BJ (cell line): ENCODE measurements at places on chromosomes 6 and 20.

DNA sequence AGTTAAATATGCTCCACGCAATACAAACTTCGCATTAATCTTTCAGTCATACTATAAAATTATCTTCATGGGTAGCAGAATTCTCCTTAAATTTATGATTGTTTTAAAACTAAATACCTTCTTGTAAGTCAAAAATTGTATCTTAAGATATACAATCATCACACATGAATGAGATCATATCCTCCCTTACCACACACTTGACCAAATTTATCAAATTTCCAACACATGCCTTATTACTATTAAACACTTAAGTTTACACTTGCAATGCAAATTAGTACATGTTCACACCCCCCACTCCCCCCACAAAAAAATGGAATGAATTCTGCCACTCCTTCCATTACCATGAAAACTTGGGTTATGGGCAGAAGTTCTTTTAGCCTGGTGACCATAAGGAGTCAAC is 13.8 kb downstream of the RANBP9 start:
- DNase-seq, result no peak

DNA sequence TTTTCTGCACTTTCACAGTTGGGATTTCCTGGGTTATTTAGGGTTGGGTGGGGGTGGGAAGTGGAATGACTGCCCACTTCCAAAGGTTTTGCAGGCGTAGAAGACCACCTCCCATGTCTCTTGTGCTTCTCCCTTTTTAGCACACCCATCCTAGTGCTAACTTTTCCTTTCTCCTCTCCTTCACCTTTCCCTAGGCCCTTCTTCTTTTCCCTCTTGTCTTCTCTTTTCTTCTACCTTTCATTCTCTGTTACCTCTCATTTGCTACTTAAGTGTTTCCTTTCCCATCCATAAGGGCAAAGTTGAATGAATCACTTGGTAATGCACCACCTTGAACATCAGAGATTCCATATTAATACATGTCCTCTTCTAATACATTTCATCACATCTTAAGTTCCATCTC is 105.0 kb upstream of the ZNF184 start:
- no peak for DNase-seq

- no peak for DNase-seq
Observed at GRCh38 chr6:131281471-131282270, 146.4 kb downstream of the AKAP7 start.

GRCh38 chr6:166027761-166028160 is 139.9 kb downstream of the TBXT start:
- no peak for DNase-seq

- DNase-seq, result no peak
Observed at GRCh38 chr6:346386-347030, 45.0 kb upstream of the IRF4 start.

GRCh38 chr6:35678814-35679213 is 9.9 kb downstream of the FKBP5 start:
- no peak for DNase-seq
